ENCODE measurements at places on chromosomes 2 and 18. TPM values are rescaled to one million over a fixed set of nuclear protein-coding genes. Genes with fewer than 3 reads are reported as not detected.

Gene XPO1
- total RNA-seq, result 122 TPM

Gene POTEI
- total RNA-seq, result 0.31 TPM

Gene IL1B
- not detected for total RNA-seq

Gene RASGRP3
- total RNA-seq, result 3.2 TPM

Gene EVX2
- not detected for total RNA-seq

Gene ZSCAN30
- 5.3 TPM for total RNA-seq

Gene SERPINB12
- not detected for total RNA-seq

Gene GAL3ST2
- total RNA-seq, result not detected

Gene GDF7
- total RNA-seq, result 0.02 TPM

Gene NTSR2
- total RNA-seq, result not detected

Gene ERFE
- 4.3 TPM for total RNA-seq

Gene NR4A2
- 0.70 TPM for total RNA-seq

Gene GGCX
- total RNA-seq, result 36.8 TPM

Gene HOXD8
- not detected for total RNA-seq

Gene MEIS1
- total RNA-seq, result 3.4 TPM

Gene ASB18
- total RNA-seq, result not detected

Gene ZNF385B
- 0.14 TPM for total RNA-seq

Gene PRKAG3
- not detected for total RNA-seq

Gene TMEM247
- total RNA-seq, result not detected
